ENCODE measurements at places on chromosomes 2 and 18. TPM values are rescaled to one million over a fixed set of nuclear protein-coding genes. Genes with fewer than 3 reads are reported as not detected.

ZNF804A gene
- total RNA-seq, result 0.05 TPM

MOGAT1 gene
- total RNA-seq, result not detected

- no peak for DNase-seq
Measured at GRCh38 chr2:113061896-113062770, 3.1 kb downstream of the IL36RN start.

RAPGEF4 gene
- 30.5 TPM for total RNA-seq

DNA sequence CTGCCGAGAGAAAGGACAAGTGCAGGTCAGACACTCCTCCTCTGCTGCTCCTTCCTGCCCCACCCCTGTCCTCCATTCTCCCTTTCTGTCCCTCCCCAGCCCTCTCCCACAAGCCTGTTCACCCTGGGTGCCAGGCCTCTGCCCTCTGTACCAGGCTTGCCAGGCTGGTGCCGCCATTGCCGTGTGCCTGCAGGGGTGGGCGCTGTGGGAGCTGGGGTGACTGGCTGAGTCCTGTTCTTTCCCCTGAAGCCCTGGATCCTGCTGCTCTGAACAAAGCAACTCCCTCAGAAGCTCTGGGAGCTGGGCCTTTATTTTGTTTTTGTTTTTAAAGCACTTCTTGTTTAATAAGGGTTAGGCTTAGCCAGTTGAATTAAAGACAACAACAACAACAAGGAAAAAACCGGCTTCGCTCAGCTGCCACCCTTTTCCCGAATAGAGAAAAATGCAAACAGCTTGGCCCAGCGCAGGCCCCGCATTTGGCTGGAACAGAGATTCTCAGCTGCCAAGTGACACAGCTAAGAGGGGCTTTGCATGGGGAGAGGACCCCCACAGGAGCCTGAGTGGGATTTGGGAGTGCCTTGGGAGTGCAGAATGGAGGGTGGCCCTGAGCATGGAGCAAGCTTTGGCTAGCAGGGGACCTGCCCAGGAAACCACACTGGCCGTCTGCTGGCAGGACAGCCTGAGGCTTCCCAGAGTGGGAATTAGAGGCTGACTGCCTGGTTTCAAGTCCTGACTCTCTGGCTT is 9.1 kb downstream of the PCARE start:
- DNase-seq, result no peak

NCK2 gene
- 51.1 TPM for total RNA-seq

DNA sequence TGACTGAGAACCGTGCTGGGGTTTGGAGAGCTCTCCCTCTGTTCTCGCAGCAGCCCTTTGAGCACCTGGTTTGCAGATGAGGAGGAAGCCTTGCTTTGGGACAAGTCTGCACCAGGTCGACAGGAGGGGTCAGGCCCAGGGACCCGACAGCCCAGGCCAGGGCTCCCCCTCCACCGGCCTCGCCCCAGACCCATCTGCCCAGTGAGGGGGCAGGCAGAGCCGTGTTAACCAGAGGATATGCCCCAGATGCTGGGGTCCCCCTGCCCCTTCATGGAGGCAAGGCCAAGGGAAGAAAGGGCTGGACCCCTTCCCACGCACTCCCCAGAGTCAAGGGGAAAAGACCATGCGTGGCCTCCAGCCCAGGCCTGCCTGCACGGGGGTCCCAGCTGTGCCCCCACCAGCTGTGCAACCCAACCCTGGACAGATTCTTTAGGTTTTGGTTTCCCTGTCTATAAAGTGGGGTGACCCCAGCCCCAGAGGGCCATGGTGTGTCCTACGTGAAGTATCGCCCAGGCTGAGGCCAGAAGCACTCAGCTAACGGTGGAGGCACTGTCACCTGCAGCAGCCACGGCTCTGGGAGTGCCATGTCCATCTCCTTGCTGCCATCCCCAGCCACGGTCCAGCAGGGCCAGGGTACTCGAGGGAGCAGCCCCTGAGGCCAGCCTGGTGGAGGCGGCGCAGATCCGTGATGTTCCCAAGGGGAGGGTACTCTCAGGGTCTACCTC is 4.8 kb upstream of the SNED1 start:
- no peak for DNase-seq

SPC25 gene
- total RNA-seq, result 6.4 TPM

- DNase-seq, result no peak
Measured at GRCh38 chr2:55247025-55247424, 14.5 kb downstream of the RPS27A start.

DNA sequence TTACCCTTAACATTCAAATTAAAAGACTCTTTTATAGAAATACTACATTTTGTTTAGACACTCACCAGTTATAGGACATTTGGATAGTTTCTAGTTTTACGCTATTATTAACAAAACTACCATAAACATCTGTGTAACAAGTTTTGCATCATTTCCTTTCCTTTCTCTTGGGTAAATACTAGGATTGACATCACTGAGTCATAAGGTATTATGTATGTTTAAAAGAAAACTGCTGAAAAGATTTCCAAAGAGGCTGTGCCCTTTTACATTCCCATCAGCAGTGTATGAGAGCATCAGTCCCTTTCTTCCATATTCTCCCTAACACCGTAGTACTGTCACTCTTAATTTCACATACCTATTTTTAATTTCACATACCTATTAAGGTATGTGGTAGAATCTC is 130.6 kb downstream of the USP34 start:
- peak; percentile 65 for DNase-seq

ASXL3 gene
- 0.05 TPM for total RNA-seq

- DNase-seq, result no peak
Measured at GRCh38 chr2:45438872-45439665, 172.0 kb downstream of the SRBD1 start.

MALL gene
- 39.3 TPM for total RNA-seq

NT5C1B gene
- total RNA-seq, result not detected

ADAM23 gene
- total RNA-seq, result 0.85 TPM

DNA sequence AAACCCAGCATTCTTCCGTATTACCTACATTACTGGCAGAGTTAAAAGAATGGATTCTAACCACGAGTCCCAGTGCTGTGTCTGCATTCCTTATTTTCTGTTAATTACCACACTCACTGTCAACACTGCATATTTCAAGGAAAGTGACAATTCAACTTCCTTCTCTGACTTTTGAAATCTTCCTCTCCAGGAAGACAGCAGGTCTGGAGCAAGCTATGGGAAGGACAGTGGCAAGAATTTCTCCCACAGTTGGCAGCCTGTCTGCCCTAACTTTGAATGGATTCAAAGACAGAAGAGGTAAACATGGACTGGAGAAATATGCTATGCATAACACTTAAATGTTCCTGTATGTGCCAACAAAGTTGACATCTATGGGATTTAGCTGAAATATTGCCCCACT is 700.5 kb upstream of the CHAC2 start:
- DNase-seq, result no peak

- DNase-seq, result no peak
Measured at GRCh38 chr2:153536115-153536514, 57.6 kb upstream of the RPRM start.

DNA sequence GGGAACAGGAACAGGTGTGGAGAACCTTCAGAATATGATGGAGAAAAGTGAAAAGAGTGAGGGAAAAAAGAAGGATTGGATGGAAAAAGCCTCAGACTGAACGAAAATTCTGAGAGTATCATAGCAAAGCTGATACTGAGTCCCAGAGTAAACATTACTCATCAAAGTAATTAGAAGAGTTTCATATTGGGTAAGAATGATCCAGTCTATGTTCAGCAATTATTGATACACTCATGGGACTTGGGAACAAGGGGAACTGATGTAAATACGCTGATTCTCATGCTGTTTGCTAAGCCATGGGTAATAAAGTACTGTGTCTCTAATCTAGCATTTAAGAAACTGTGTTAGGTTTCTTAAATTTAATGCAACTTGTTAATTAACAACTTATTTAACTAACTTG is 219.9 kb upstream of the NOL4 start:
- DNase-seq, result no peak

CCNYL1 gene
- 30.3 TPM for total RNA-seq

CD8A gene
- 0.05 TPM for total RNA-seq

FOXD4L1 gene
- 0.17 TPM for total RNA-seq

GRCh38 chr2:47655563-47655880 is 127.4 kb upstream of the MSH6 start:
- DNase-seq, result no peak

DNA sequence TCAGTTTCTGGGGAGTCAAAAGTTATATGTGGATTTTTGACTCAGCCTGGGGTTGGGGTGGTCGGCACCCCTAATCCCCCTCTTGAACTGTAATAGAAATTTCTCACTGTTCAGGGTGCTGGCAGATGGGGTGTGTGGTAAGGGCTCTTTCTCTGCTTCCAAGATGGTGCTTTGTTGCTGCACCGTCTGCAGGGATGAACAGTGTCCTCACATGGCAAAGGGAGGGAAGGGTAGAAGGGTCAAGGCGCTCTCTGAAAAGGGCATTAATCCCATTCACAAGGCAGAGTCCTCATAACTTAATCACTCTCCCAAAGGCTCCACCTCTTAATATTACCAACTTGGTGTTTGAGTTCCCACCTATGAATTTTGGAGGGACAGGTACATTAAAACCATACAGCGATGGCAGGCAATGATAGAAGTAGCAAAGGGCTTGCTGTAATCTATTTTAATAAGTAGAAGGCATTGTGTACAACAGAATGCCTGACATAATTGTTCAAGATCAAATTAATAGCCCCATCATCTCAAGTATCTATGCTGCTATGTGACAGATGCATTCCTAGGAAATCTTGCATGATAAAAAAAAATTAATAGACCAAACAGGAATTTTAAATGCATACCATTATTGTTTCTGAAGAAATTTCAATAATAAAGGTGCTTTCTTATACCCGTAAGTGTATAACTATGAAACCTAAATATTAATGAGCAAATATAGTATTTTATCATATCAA is 28.1 kb downstream of the MMADHC start:
- no peak for DNase-seq

GRCh38 chr2:69097148-69097610 is 84.2 kb downstream of the ANTXR1 start:
- peak; percentile 70 for DNase-seq

TMEM214 gene
- total RNA-seq, result 23.5 TPM

- peak; percentile 24 for DNase-seq
Measured at GRCh38 chr2:208250388-208250787, 4.5 kb downstream of the IDH1 start.

DNA sequence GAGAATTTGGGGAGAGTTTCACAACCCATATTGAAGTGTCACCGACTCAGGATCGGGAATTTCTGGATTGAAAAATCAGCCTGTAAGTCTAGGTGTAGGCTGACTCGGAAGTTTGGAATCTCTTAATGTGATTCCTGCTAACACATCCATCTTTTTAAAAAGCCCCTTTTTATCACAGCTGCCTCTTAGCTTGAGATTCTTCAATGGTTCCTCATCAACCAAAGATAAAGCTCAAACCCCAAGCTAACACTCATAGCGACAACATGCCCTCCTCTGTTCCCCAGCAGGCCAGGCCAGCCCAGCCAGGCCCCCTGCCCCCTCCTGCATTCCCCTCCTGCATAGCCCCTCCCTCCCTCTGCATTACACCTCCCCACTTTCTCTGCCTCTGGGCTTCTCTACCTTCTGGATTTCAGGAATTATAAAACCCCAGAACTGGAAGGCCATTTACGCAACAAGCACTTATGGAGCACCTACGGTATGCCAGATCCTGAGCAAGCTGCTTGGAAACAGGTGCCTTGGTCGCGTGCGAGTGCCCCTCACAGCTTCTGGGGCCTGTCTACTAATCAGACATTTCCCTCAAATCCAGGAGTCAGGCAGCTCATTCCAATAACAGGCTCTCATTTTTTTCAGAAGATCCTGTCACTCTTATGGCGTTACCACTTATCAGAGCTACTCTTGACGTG is 63.4 kb downstream of the EMX1 start:
- DNase-seq, result no peak

GRCh38 chr2:101758001-101758400 is 60.5 kb downstream of the MAP4K4 start:
- DNase-seq, result no peak

DNA sequence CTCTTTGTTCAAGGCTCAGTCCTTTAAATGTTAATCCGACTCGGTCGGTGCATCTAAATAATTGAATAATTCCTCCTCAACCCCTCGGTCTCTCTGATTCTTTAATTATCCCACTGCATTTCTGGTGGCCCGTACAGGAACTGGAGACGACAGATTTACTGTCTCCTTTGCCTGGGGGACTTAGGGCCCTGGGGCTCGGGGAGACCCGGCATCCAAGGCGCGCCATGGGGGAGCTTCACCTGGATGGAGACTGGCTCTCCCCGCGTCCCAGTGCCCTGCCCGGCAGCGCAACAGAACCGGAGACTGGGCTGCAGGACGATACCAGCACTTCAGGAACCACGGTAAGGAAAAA is 47.7 kb upstream of the SELENOI start:
- DNase-seq, result no peak

GRCh38 chr18:76421685-76422078 is 73.4 kb downstream of the ZNF516 start:
- no peak for DNase-seq

DCDC2C gene
- total RNA-seq, result under 0.01 TPM

- DNase-seq, result no peak
Measured at GRCh38 chr18:60019463-60019840, 119.7 kb downstream of the PMAIP1 start.

- DNase-seq, result no peak
Measured at GRCh38 chr2:167369083-167369482, 480.8 kb downstream of the XIRP2 start.

DNA sequence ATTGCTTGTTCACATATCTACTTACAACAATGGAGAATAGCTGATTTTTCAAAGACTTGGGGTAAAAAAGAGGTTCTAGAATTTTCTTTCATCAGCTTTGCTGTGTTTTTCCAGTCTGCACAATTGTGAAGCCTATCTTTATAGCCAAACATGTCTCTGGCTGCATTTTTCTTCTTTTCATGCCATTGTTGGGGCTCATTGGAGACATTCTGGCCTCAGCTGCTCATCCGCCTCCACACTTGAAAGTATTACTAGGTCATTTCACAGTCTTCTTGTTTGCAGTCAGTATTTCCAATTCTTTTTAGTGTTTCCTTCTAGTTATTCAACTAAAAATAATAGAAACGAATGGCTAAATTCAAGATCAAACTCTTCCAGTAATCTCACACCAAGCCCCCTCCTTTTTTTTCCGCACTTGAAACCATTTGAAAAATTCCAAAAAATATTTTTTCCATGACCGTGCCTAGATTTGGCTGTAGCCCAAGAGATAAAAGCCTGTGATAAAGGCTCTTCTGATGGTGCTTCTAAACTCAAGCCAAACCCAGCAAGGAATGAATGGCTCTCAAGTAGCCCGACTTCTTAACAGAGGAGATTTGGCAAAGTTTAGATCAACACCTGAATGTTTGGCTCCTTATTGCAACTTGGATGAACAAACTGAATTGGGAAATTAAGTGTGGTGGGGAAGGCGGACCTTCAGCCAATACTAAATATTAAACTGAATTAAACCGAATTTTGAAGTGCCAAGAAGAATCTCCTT is 103.4 kb downstream of the NRP2 start:
- DNase-seq, result no peak

GRCh38 chr2:207533461-207534008 is 3.8 kb downstream of the CREB1 start:
- DNase-seq, result no peak
